NCI-H1105 (cell line): ENCODE measurements at places on chromosomes 1 and 21.

DNA sequence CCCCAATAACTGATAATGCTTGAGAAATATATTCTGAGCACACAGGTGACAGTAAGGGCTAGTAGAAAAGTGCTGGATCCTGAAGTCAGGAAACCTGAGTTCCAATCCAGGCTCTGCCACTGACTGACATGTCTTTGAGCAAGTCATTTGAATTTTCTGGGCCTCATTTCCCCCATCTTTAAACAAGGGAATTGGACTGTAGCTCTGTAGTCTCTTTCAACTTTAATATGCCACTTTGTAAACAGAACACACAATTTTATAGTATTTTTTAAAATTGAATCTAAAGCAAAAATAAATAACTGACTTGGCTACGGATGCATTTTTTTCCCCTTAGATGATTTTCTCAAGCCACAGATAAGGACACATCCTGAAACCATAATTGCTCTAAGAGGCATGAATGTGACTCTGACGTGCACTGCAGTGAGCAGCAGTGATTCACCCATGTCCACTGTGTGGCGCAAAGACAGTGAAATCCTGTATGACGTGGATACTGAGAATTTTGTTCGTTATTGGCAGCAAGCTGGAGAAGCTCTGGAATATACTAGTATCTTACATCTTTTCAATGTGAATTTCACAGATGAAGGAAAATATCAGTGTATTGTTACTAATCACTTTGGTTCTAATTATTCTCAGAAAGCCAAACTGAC is 37.0 kb downstream of the LRIG2 start:
- DNase-seq, result no peak

DNA sequence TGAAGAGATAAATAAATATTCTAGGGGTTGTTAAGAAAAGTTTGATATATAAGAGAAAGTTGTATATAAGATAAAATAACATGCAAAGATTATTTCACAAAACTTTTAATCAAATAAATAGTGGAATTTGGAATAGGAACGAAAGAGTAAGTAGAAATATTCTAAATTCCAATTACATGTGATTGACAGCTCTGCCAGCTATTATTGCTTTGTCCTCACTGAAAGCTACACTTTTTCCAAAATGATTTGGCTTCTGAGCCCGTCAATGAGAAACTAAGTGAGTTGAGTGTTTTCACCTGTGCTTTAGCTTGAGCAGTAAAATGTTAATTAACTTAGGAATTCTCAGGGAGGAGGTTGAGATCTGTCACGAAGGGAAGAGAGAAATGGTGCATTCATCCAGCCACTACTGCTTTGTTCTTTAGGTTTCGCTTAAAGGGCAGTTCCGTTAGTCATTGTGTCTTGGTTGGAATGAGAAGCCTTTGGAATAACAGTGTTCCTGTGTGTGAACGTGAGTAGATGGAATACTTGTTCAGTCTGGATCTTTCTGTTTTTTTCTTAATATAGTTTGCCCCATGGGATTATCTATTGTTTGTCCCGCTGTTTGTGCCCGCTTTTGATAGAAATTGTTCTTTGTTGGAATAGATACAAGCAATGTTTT is 63.3 kb upstream of the CR1L start:
- DNase-seq, result no peak

DNA sequence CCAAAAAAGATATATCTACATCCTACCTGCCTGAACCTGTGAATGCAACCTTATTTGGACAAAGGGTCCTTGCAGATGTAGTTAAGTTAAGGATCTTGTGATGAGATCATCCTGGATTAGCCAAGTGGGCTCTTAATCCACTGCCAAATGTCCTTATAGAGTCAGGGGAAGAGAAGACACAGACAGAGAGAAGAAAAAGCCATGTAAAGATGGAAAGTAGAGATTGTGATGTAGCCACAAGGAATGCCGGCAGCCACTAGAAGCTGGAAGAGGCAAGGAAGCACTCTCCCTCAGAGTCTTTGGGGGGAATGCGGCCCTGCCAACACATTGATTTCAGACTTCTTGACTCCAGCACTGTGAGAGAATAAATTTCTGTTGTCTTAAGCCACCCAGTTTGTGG is 16.2 kb downstream of the HSD11B1 start:
- no peak for DNase-seq

DNA sequence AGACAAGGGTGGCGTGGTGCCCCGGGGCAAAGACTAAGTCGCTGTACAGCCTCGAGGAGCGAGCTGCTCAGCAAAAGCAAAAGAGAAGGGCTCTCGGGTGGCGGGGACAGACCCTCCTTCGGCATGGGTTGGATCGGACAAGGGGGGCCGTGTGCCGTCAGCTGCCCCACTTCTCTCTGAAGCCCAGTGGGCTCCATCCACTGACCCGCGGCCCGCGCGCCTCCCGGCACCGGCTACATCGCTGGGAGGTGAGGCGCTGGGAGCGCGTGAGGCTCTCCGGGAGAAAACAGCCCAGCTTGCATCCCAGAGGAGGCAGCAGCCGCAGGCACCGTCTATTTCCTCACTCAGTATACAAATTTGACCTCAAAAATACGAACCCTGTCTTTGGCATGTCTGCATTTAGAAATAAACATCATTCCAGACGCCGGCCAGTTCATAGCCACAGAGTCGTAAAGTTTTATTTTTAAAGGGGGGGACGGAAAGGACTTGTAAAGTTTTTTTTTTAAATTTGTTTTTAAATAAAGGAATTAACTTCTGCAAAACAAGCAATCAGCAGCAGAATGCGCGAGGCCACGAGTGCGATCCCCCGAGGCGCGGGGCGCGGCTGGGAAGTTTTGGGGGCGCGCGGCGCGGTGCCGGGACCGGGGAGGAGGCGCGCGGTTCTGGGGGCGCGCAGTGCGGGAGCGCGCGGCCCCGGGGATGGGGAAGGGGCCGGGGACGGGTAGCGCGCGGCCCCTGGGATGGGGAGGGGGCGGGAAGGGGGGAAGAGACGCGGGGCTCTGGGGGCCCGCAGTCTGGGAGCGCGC is 689 bp upstream of the GPR137B start:
- DNase-seq, result no peak

DNA sequence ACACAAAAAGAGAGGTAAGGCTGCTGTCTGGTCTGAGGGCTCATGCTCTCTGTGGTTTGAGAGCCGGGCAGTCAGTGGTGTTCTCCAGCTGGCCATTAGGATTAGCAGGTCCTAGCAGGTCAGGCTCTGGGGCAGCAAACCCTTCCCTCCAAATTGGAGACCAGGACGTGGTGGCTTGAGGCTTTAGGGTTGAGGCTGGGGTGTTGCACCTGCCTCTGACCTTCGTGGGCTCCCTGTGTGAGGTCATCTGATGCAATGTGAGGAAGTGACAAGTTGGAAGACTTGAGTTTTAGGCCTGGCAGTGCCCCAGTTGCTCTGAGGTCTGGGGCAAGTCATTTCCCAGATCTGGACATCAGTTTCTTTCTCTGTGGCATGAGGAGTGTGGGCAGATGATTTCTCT is 24.4 kb downstream of the SZRD1 start:
- no peak for DNase-seq

GRCh38 chr1:150072959-150073358 is 5.4 kb downstream of the VPS45 start:
- no peak for DNase-seq

- DNase-seq, result no peak
Measured at GRCh38 chr1:13968361-13968760, 268.4 kb downstream of the PRDM2 start.

- no peak for DNase-seq
Measured at GRCh38 chr1:7943251-7943650, 2.6 kb upstream of the TNFRSF9 start.

DNA sequence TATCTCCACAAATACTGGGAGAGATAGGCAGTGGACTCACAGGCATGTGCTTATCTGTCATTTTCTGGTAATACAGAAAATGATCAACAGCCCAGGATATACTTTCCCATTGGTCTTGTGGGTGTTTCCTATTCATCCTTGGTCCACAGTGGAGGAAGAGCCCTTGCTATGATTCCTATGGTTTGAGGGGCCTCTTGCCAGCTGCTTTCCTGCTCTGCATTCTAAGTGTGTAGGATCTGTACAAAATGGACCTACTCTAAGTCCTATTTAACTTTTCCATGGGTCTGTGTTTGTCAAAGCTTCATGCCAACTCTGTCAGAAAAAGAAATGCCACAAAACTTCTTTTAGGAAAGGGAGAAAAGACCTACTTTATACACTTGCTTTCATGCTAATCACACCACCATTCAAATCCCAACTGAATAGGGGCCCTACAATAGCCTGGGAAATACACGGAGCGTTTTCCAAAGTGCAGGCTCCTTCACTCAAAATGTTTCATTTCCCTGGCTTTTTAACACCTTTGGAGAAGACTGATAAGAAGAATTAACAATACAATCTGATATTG is 16.4 kb downstream of the PLPP3 start:
- DNase-seq, result no peak

GRCh38 chr1:113170519-113170918 is 97.5 kb downstream of the LRIG2 start:
- DNase-seq, result no peak

DNA sequence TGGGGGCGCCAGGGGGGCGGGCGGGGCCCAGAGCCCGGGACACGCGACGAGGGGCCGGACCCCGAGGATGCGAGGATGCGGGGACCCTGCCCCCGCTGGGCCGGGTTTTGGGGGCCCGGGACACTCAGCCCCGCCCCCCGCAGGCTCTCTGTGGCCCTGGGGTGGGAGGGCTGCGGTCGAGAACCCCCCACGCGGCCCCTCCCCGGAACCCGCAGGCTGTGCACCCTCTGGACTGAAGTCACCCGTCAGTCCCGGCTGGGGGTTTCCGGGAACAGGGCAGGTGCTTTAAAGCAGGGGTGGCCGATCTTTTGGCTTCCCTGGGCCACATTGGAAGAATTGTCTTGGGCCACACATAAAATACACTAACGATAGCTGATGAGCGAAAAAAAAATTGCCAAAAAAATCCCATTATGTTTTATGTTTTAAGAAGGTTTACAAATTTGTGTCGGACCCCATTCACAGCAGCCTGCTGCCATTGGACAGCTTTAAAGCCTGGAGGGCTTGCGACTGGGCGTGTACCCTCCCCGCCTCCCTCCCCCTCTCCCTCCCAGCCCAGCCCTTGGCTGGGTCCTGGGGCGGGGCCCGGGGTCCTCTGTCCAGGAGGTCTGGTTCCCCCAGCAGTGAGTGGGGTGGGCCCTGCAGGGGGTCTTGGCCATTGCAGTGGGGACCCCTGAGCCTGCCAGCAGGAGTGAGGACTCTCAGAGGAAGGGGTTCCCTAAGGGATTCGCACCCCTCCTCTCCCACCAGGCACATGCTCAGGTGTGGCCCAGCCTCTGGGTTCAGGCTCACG is 21.6 kb upstream of the C1orf159 start:
- peak; percentile 24 for DNase-seq

GRCh38 chr21:35333831-35334618 is 284.9 kb upstream of the RUNX1 start:
- DNase-seq, result no peak

- DNase-seq, result no peak
Measured at GRCh38 chr1:231338270-231339128, at the start of gene SPRTN. SPRTN (plus strand) TSS chr1:231338293; CDS start chr1:231338384, 91 bp downstream.

GRCh38 chr21:34302521-34302920 is 61.3 kb upstream of the KCNE2 start:
- no peak for DNase-seq

DNA sequence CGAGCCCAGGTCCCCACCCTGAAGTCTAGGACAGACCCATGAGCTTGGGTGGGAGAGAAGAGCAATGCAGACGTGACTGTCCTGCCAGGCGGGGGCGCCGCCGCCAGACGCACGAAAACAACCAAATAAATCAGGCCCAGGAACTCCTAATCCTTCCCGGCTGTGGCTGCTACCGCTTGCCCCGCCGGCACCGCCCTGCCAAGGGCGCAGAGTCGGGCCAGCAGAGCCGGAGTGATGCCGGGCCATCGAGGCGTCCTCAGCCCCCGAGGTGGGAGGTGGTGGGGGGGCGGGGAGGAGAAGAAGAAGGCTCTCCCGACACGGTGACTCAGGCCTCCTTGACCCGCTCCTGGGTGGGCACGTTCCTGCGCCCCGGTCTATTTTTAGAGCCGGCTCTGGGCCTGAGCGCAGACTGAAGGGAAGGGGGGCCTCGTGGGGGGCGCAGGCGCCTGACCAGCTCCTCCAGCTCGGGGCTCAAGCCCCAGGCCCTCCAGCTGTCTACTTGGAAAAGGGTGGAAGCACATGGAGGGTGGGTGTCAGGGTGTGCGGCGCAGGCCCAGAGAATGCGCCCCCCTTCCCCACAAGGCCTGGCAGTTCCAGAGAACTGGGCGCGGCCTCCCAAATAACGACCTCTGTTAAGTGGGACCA is 10.7 kb upstream of the COL16A1 start:
- peak; percentile 16 for DNase-seq

DNA sequence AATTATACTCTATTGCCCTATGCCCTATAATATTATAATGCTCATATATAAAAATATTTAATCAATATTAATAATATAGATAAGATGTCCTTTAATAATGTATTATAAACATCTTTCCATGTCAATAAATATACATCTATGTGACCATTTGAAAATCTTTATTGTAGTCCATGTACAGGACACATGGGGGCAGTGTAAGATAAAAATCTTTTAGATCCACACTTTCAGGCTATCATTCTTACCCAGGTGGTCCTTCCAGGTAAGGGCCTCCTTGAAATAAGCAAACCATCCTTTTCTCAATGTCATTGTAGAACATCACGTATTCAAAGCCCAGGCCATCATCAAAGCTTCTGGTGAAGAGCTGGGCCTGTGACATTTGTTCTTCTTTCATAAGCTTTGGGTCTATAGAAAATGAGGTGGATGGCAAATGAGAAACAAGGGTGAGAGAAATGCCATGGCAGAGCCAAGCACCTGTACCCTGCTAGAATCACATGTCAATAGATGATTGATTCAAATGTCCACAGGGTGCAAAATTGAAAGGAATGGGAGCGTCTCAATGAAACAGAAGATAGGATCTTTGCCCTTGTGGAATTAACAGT is 20.2 kb downstream of the THEM4 start:
- peak; percentile 17 for DNase-seq

DNA sequence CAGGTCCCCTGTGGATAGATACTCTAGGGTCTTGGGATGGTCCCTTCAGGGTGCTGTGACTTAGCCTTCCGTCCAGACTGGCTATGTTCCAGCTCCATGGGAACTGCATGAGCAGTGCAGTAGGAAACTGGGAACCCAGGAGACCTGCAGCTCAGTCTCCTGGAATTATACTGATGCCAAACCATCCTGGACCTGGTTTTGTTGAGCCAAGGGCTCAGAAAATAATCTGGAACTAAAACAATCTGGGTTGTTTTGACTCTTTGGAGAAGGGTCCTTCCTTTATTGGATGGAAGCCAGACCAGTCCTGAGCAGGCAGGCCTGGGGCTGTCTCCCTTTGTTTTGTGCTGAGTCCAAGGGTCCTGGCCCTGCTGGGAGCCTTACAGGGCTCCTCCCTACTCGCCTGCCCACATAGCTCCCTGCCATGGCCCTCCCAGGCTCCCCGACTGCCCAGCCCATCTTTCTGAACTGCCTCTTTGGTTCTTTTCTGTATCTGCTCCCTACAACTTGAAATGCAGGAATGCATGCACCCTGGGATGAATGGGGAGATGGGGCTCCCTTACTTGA is 1.2 kb downstream of the IPO13 start:
- DNase-seq, result no peak

- DNase-seq, result no peak
Measured at GRCh38 chr1:33180226-33180910, 1.5 kb downstream of the TRIM62 start.

- no peak for DNase-seq
Measured at GRCh38 chr1:114428083-114428754, 82.8 kb downstream of the TRIM33 start.

GRCh38 chr1:248906009-248906752 is at the start of gene PGBD2:
PGBD2 (plus strand) TSS chr1:248906235; CDS start chr1:248913863, 7,628 bp downstream.
- peak; percentile 74 for DNase-seq
